ENCODE measurements at places on chromosomes 3 and 15.

DNA sequence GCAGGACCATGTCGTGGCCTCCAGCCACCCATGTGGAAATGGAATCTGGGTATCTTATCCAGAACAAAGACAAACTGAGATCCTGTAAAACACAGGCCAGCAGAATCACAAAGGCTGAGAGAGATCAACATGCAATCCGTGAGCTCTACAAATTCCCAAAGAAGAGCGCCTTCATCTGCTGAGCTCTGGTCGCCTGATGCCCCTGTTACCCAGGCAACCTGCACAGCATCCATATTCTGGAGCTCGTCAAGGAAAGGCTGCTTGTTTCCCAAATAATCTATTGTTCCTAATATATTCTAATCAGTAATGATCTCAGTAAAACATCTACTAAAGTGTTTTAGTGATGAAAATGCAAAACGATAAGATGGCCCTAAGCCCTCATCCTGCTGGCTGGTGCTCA lies 133.6 kb downstream of the OCA2 start:
- H3K4me1 ChIP-seq, result peaks cover under 1% of the 10 kb centered on the region
- H3K27me3 ChIP-seq, result no peaks in the 10 kb centered on the region
- H3K4me3 ChIP-seq, result no peak overlapping the region
- H3K36me3 ChIP-seq, result no peaks in the 10 kb centered on the region
- no peak for DNase-seq

GRCh38 chr3:107670986-107671385 lies 148.2 kb downstream of the BBX start:
- H3K4me1 ChIP-seq, result peaks cover 34% of the 10 kb centered on the region
- H3K4me3 ChIP-seq, result no peak overlapping the region
- no peak for DNase-seq
- no peak overlapping the region for H3K27ac ChIP-seq

DNA sequence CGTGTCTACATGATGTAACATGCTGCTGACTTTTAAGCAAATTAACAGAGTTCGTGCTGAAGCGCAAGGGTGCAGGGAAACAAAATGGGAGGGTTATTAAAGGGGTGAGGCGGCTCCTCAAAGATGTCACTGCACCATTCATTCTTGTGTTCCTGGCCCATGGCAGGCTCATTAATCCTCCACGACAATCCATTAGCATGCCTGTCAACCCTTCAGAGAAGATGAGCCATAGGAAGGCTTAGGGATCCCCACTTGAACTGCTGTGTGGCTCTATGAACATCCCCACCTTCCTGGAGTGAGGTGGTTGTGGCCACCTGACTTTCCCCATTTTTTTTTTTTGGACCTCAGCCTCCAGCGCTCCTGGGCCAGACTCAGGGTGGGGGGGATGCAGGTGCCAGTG lies 45.8 kb downstream of the IGF1R start:
- DNase-seq, result no peak
- H3K4me3 ChIP-seq, result no peak overlapping the region
- H3K27ac ChIP-seq, result no peak overlapping the region
- no peaks in the 10 kb centered on the region for H3K36me3 ChIP-seq
- H3K27me3 ChIP-seq, result peaks cover 2% of the 10 kb centered on the region

GRCh38 chr3:193922034-193922774 lies 213.7 kb upstream of the HES1 start:
- no peaks in the 10 kb centered on the region for H3K36me3 ChIP-seq
- no peak overlapping the region for H3K4me3 ChIP-seq
- H3K4me1 ChIP-seq, result peaks cover 7% of the 10 kb centered on the region

DNA sequence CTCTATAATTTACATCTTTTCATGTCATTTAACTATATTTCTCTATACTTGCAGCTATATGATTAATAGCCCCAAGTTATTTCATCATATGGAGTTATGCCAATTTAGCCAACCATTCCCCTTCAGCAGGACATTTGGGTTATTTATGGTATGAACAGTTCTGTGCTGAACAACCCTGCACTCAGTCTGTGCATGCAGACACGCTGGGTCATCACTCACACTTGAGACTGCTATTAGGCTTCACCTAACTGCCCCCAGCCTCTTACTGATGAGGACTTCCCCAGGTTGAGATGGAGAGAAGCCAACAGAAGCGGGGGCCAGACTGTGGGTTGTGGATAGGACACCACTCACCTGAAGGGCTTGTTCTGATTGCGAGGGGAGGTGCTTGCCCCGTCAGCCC lies 7.3 kb downstream of the TADA3 start:
- peaks cover 61% of the 10 kb centered on the region for H3K36me3 ChIP-seq
- H3K4me1 ChIP-seq, result peaks cover 32% of the 10 kb centered on the region
- no peak for DNase-seq
- H3K27ac ChIP-seq, result no peak overlapping the region
- H3K27me3 ChIP-seq, result no peaks in the 10 kb centered on the region

GRCh38 chr15:68485721-68486360 lies 53.9 kb upstream of the ITGA11 start:
- no peaks in the 10 kb centered on the region for H3K36me3 ChIP-seq
- H3K27me3 ChIP-seq, result peaks cover 25% of the 10 kb centered on the region
- no peak overlapping the region for H3K27ac ChIP-seq
- H3K4me1 ChIP-seq, result no peaks in the 10 kb centered on the region

GRCh38 chr15:38254051-38254883 lies 1.6 kb downstream of the SPRED1 start:
- peaks cover 7% of the 10 kb centered on the region for H3K36me3 ChIP-seq
- no peak for DNase-seq
- peaks cover 32% of the 10 kb centered on the region for H3K4me1 ChIP-seq

- no peak for DNase-seq
- peaks cover 45% of the 10 kb centered on the region for H3K27me3 ChIP-seq
- H3K4me1 ChIP-seq, result no peaks in the 10 kb centered on the region
- no peak overlapping the region for H3K27ac ChIP-seq
These were observed 7.8 kb upstream of the KIF7 start for GRCh38 chr15:89662893-89663626.

- no peak overlapping the region for H3K27ac ChIP-seq
- no peaks in the 10 kb centered on the region for H3K36me3 ChIP-seq
- no peak for DNase-seq
These were observed 154.1 kb downstream of the FNDC3B start for GRCh38 chr3:172193436-172193835.

GRCh38 chr3:177071496-177072156 lies 125.7 kb downstream of the TBL1XR1 start:
- peaks cover 51% of the 10 kb centered on the region for H3K4me1 ChIP-seq
- no peaks in the 10 kb centered on the region for H3K27me3 ChIP-seq
- DNase-seq, result no peak
- peaks cover 53% of the 10 kb centered on the region for H3K36me3 ChIP-seq
- H3K4me3 ChIP-seq, result no peak overlapping the region

- H3K36me3 ChIP-seq, result peaks cover 10% of the 10 kb centered on the region
- peaks cover 44% of the 10 kb centered on the region for H3K4me1 ChIP-seq
- DNase-seq, result peak; percentile 93
- peak within 1 kb of the TSS; percentile 88 for H3K4me3 ChIP-seq
- peak within 1 kb of the TSS; percentile 91 for H3K27ac ChIP-seq
- no peaks in the 10 kb centered on the region for H3K27me3 ChIP-seq
These were observed at the start of gene UBE3A for GRCh38 chr15:25438601-25439368. Gene UBE3A (minus strand): TSS chr15:25439024. CDS start chr15:25409107, 29,917 bp downstream.

DNA sequence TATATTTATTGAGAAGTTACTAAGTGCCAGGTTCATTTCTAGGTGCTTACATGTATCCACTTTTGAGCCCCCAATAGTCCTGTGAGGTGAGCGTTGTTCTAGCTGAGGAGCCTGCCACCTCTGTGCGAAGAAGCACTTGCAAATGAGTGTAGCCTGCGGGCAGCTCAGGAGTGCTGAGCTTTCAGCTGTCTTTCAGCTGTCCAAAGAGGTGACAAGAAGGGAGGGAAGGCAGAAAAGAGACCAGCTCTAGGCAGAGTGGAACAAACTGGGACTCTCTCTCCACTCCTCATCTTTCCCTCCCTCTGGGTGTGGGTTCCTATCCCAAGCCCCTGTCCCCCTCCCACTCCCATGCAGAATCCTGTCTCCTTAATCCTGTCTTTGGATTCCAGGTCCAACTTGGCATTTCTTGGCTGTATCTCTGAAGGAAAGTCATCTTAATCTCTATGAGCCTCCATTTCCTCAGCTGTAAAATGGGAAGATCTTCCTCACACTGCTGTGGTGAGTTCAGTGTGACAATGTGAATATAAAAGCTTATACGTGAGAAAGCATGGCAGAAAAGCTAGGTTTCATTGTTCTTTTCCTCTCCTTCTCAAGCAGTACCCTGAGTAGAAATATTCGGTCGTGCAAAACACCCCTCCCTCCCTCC lies 6.7 kb upstream of the SRP14 start:
- H3K27me3 ChIP-seq, result no peaks in the 10 kb centered on the region
- peak overlapping the region; percentile 46 for H3K4me3 ChIP-seq
- no peak for DNase-seq

GRCh38 chr3:25957026-25957425 lies 167.1 kb downstream of the OXSM start:
- H3K4me3 ChIP-seq, result no peak overlapping the region
- no peaks in the 10 kb centered on the region for H3K27me3 ChIP-seq
- H3K36me3 ChIP-seq, result no peaks in the 10 kb centered on the region
- H3K4me1 ChIP-seq, result no peaks in the 10 kb centered on the region

- DNase-seq, result no peak
- H3K36me3 ChIP-seq, result no peaks in the 10 kb centered on the region
- H3K4me1 ChIP-seq, result no peaks in the 10 kb centered on the region
- H3K27me3 ChIP-seq, result peaks cover 8% of the 10 kb centered on the region
- H3K27ac ChIP-seq, result no peak overlapping the region
These were observed 35.1 kb downstream of the LYZL4 start for GRCh38 chr3:42375121-42375800.

DNA sequence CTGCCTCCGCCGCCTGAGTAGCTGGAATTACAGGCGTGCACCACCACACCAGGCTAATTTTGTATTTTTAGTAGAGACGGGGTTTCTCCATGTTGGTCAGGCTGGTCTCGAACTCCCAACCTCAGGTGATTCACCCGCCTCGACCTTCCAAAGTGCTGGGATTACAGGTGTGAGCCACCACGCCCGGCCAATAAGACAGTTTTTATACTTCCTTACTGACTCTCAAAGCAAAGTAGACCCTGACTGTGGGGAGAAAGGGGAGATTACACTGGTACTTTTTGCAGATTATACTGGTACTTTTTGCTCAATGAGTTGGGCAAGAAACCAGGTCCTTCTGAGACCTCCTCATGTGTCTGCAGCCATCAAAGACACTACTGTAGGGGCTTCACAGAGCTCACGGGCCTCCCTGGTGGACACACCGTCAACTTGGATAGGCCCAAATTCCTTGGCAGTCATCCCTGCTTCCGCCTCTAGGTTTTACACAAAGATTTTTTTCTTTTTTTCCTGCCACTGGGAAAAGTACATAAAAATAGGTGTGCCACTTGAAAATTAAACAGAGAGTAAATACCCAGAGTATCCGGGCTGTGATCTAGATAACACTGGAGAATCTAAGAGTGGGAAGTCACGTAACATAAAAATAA lies 143.3 kb upstream of the WNT5A start:
- H3K4me1 ChIP-seq, result no peaks in the 10 kb centered on the region
- DNase-seq, result no peak
- H3K27ac ChIP-seq, result no peak overlapping the region

GRCh38 chr3:99674086-99674789 lies 35.8 kb downstream of the COL8A1 start:
- no peak overlapping the region for H3K27ac ChIP-seq
- DNase-seq, result no peak
- no peak overlapping the region for H3K4me3 ChIP-seq

- no peaks in the 10 kb centered on the region for H3K36me3 ChIP-seq
- H3K4me3 ChIP-seq, result no peak overlapping the region
- H3K27me3 ChIP-seq, result peaks cover 47% of the 10 kb centered on the region
These were observed 21.0 kb upstream of the CCDC174 start for GRCh38 chr3:14630404-14631100.

GRCh38 chr15:97909291-97909891 lies 51.1 kb upstream of the ARRDC4 start:
- DNase-seq, result peak; percentile 36
- no peaks in the 10 kb centered on the region for H3K4me1 ChIP-seq
- H3K36me3 ChIP-seq, result no peaks in the 10 kb centered on the region
- H3K27me3 ChIP-seq, result peaks cover 8% of the 10 kb centered on the region

DNA sequence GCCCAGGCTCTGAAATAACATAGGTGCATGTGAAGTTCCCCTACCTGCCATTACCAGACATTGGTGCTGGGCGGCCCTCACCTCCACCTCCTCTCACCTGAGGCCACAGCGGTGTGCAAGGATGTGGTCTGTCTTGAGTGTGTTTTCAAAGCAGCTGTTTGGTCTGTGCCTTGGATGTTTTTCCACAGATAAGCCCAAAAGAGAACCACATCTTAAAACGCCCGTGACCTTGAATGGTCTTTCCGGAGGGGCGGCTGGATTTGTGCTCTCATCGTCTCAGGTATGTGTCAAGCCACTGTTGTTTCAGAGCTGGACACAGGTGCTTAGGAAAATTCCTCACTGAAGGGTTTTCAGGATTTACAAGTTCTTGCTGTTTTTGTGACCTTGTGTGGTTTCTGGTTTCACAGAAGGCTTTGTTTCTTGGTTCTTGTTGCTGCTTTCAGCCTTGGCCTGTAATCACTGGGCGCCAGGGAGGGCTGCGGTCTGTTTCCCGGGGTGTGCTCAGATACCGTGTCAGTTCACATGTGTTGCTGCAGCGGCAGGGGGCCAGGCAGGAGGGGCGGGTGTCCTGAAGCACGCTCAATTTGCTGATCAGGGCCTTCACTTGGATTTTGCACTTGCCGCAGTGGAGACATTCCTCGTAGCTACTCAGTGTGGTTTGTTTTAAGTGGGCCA lies 128.4 kb downstream of the IGF1R start:
- DNase-seq, result no peak
- no peak overlapping the region for H3K27ac ChIP-seq
- H3K4me3 ChIP-seq, result no peak overlapping the region
- peaks cover 25% of the 10 kb centered on the region for H3K4me1 ChIP-seq
- H3K27me3 ChIP-seq, result peaks cover 18% of the 10 kb centered on the region

GRCh38 chr15:68330416-68330815 lies 52.9 kb downstream of the FEM1B start:
- H3K36me3 ChIP-seq, result no peaks in the 10 kb centered on the region
- H3K4me1 ChIP-seq, result no peaks in the 10 kb centered on the region
- H3K27me3 ChIP-seq, result peaks cover 17% of the 10 kb centered on the region

DNA sequence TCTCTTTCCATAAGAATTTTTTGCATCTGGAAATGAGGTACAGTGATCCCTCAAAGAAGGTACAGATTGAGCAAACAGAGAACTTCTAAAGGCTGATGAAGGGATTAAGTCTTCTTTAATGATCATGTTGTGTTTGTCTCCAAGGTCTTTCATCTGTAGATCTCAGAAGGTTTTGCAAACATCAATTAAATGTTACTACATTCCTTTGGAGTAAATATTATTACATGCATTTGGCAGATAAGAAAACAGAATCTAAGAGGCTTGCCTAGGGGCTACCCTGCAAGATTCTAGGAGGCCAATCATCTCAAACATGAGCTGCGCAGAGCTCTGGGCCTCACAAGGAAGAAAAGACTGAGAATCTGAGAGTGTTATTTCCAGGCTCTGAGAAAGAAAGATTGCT lies 70.9 kb upstream of the LPP start:
- no peaks in the 10 kb centered on the region for H3K36me3 ChIP-seq
- no peak overlapping the region for H3K4me3 ChIP-seq
- DNase-seq, result no peak
- no peak overlapping the region for H3K27ac ChIP-seq
- H3K4me1 ChIP-seq, result peaks cover 25% of the 10 kb centered on the region
- peaks cover 3% of the 10 kb centered on the region for H3K27me3 ChIP-seq

- DNase-seq, result no peak
- H3K36me3 ChIP-seq, result no peaks in the 10 kb centered on the region
- H3K27me3 ChIP-seq, result no peaks in the 10 kb centered on the region
- no peak overlapping the region for H3K27ac ChIP-seq
- H3K4me1 ChIP-seq, result peaks cover 2% of the 10 kb centered on the region
These were observed 113.7 kb downstream of the OXSM start for GRCh38 chr3:25903371-25904129.

All from activated B cell treated with CpG ODN at 0.5 μM for 24 hours (primary cell).